ENCODE measurements at places on chromosomes 6 and 20.

DNA sequence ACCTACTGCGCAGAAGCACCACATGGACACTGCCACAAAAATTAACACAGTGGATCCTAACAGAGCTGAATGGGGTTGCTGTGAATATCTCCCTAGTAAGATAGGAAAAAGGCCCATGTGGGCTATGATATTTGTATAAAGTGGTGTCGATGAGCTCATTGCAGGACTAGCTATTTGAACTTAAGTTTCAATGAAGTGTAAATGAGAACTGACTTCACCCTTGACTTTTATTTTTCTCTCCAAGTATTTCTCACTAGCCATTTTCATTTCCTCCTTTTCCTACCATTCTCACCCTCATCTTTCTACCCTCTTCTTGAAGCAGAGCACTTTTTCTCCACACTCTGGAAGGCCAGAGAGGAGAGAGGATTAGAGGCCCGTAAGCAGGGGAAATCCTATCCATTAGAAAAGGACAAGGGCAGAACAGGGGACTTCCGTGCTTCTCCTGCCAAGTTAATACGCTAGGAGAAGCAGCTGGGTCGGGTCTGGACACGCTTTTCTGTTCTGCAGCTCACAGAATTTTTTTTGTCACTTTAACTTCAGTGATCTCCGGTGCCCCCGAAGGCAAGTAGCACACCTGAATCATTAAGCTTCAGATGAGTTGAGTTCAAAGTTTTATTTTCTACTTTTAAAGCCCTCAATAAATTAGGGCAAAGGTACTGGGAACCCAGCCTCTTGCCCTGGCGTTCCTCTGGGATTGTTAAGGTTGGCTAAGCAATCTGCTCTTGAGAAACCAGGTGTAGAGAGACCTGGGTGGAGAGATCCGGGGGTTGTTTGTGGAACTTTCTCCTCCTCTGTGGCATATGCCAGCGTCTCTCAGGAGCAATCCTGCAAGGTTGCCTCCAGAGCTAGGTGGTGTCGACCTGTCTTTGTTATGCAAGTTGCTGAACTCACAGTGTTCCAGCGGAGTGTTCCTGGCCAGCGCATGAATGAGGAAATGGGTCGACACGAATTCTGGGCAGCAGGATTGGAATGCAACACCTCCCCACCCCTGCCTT lies 56.2 kb upstream of the ARID1B start:
- no peak for DNase-seq

GRCh38 chr6:10386756-10387654 lies 27.9 kb downstream of the TFAP2A start:
- DNase-seq: no peak

- DNase-seq: no peak
Observed at GRCh38 chr6:131059486-131059885, 3.6 kb downstream of the EPB41L2 start.

DNA sequence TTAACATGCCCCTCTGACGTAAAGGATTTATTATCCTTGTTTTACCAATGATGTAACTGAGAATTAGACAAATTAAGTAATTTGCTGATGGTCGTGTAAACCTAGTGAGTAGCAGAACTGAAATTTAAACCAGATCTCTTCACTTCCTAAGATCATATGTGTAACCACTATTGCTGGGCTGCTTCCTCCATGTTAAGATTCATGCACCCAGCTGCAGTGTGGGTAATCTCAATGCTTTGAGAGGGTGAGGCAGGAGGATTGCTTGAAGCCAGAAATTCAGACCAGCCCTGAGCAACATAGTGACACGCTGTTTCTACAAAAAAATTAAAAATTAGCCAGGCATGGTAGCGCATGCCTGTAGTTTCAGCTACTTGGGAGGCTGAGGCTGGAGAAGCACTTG lies 97.9 kb downstream of the L3MBTL3 start:
- DNase-seq: no peak

DNA sequence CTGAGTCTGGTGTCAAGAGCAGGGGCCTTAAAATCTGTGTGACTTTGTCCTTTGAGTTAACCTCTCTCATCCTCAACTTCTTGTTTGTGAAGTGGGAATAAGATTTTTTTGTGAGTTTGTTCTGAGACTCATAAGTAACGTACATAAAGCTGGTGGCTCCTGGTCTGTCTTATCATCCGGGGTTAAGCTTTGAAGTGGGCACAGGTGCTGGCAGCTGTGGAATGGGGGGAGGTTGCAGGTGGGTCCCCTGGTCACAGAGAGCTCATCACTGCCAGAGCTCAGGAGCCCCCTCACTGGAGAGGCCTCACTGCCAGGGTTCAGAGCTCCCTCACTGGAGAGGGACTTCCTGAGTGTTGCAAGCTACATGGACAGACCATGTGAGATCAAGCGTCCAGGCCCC lies 174.1 kb downstream of the NRN1 start:
- no peak for DNase-seq

DNA sequence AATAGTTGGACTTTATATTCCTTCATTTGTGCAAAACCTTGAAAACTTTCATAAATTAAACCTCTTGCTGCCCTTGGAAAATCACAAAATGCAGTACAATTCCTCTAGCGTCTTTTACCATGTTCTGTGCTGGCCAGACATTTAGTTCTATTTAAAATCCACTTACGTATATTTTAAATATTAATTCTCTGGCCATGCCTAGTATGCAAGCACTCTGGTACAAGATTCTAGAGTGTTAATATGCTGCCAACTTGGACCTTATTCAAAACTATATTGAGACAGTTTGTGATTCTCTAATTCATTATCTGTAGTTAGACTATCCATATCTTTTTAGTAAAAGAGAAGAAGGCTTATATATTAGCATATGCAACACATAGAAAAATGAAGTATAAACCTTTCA lies 328.1 kb downstream of the ARHGAP18 start:
- DNase-seq: no peak

DNA sequence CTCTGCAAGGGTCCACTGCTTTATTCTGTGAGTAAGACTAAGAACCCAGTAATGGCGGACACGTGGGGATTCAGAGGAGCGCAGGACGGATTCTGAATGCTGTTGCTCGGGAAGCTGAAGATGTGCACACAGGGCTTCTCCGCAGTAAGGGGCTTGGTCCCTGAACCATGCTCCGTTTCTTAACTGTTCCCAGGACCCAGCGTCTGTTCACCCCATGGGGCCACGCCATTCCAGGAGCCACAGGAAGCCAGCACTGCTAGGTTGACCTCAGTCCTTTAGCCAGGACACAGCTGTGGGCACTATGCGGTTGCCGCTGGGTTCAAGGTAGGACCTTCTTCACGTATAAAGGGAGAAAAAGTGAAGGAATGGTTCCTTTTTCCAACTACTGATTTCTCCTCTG lies 59.8 kb downstream of the IRF4 start:
- no peak for DNase-seq

GRCh38 chr6:24330137-24330732 lies 27.6 kb downstream of the DCDC2 start:
- no peak for DNase-seq

DNA sequence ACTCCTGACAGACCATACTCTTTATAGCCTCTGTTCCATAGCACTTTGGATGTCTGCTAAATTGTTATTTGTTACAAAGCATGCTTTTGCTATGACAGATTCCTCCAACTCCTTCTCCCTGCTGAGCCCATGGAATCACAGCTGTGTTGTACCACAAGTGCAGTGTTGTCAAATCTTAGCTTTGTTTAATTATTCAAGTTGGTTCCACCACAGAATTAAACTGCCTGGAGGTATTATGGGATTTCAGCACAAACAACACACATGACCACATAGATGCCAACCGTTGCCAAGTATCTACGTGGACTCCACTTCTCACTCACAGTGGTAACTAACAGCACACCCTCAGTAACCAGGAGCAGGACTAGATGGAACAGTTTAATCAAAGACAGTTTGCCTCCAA lies 32.7 kb upstream of the MARCKS start:
- no peak for DNase-seq

DNA sequence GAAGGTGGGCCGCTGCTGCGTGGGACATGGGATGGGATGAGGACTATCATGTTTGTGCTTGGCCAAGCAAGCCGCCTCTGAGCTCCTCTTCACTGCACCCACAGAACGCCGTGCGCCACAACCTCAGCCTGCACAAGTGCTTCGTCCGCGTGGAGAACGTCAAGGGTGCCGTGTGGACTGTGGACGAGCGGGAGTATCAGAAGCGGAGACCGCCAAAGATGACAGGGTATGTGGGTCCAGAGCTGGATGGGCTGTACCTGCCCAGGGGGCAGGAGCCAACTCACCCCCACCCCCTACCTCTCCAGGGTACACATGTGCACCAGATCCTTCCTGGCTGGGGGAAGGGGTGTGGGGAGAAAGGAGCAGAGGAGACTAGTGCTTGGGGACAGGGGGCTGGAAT lies 43.5 kb upstream of the MDFI start:
- no peak for DNase-seq

GRCh38 chr20:4167261-4168021 lies 152.1 kb upstream of the RNF24 start:
- no peak for DNase-seq

- no peak for DNase-seq
Observed at GRCh38 chr6:163860287-163861081, 446.0 kb downstream of the QKI start.

- no peak for DNase-seq
Observed at GRCh38 chr6:168270274-168271172, 49.1 kb downstream of the DACT2 start.

GRCh38 chr6:22838345-22838744 lies 269.0 kb downstream of the HDGFL1 start:
- DNase-seq: no peak

- no peak for DNase-seq
Observed at GRCh38 chr6:1940381-1940780, 305.0 kb downstream of the GMDS start.

- DNase-seq: no peak
Observed at GRCh38 chr6:88301888-88302768, 136.0 kb upstream of the CNR1 start.

DNA sequence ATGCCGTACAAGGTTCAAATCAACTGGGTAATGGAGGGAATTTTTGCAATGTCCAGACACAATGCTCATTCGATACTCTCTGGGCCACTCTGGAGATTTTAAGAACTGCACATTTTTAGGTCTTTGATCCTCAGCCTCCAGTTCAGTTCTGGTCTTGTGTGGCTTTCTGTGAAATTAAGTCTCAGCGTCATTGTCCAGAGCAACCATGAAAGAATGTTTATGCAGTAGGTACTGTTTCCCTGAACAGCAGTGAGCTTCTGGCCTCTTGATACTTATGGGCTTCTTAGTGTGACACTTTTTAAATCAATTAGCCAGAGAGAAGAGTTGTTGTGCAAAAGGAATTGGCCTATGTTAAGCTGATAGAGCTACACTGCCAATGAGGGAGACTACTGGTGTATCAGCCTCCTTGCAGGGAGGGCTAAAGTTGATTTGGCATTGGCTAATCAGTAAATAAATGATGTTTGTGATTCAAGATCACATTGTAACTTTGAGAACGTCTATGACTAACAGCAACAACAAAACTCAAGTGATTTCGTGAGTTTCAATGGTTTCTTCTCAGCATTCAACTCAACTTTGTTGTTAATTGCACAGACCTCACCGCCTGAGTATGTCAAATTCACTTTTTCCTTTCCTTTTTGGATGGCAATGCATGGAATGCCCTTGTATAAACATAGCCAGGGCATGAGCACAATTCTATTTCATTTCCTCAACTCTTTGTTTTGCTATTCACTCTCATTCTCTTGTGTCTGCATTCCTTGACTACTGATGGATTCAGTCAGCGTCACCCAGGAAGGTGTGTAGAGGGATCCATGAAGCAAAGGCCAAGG lies 85.1 kb downstream of the GJA1 start:
- no peak for DNase-seq

GRCh38 chr20:59020938-59021551 lies 1.8 kb downstream of the TUBB1 start:
- DNase-seq: no peak

DNA sequence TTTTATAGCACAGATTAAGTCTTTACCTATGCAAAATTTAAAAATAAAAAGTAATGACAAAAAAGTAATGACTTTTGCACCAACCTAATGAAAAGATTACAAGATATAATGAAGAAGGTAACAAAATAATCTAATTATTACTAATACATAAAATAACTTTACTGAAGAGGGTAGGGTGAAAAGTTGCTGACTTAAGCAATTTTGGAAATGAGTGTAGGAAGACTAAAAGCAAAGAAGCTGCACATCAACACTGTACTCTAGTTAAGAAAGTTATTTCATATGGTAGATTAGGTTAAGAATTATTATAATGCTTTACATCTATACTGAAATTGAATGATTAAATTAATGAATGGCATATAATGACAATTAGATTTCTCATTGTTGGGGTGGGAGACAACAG lies 76.8 kb downstream of the MANEA start:
- no peak for DNase-seq

- DNase-seq: no peak
Observed at GRCh38 chr6:161347125-161347524, 73.3 kb upstream of the AGPAT4 start.

GRCh38 chr6:71707059-71707458 lies 179.3 kb upstream of the RIMS1 start:
- no peak for DNase-seq

DNA sequence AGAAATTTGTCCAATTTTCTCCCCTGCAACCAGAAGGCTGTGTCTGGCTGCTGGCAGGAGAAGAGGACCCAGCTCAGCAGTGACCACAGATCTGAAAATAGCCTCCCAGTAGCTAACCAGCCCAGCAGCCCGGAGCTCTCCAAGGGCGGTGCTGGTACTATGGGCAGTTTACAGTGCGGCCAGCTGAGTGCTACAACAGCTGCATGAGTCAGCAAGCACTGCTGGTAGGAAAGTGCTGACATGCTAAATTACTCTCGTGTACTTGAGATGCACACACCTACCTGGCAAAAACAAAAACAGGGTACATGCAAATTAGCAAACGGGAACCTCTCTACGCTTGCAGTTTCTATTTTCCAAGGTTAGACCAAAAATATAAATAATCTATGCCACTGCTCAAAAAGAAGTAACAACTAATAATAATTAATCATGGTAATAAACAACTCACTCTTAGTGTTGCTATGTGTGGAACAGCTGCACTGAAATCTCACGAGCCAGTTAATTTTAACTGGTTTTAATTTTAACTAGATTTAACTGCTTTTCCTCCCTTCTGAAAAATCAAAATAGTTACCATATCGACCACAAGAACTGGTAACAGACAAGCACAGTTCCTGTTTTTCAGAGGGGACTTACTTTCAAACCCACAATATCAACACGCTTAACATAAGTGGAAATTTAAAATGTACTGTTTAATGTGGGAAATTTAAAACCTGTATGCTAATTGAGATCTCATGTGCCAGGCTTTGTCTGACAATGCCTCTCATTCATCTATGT lies 10.8 kb downstream of the BACH2 start:
- DNase-seq: no peak

- no peak for DNase-seq
Observed at GRCh38 chr6:43801495-43802181, 31.6 kb downstream of the VEGFA start.

DNA sequence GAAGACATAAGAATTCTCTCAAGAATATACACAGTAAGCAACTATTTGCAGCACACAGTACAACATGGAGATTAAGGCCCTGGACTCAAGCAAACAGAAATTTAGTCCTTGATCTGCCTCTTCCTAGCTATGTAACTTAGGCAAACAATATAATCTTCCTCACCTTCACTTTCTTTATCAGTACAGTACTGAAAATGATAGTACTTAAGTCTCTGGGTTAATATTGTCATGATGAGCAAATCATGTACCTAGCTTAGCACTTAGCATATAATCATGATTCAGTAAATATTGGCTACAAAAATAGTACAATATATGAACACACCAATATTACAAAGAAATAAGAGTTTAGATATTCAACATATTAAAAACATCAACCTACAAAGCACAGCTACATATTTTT lies 320.5 kb downstream of the HACE1 start:
- no peak for DNase-seq

Data from NCI-H524 treated with DMSO at 0.1 percent for 48 hours (cell line).